ENCODE measurements at places on chromosomes 1 and 21.
A peak's percentile ranks its signal among the peaks of the same experiment; 100 is the strongest.

DNA sequence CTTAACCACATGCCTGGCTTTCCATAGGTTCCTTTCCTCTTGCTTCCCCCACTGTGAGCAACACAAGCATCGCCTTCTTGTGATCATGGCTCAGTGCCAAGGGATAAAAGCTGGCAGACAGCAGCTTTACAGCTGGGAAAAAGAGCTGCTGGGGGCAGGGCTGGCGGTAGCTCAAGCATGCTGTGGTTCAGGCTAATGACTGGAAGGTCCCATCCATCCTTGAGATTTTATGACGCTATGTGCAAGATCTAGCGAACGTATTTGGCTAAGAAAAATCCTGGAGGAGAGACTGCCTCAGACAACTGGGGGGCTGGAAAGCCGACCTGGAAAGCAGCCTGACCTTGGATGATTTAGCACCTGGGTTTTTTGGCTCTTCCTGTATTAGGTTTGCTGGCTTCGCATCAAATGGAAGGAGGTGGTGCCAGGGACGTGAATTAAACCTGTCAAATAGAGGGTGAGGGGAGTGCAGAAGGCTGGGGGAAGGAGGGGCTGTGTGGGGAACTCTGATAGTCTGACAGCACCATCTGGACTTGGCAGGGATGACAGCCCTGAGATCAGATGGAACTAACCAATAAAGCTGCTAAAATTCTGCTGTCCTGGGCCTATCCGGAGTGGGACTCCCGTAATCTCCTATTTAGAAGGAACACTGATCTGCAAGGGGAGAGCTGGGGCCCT is 34.8 kb downstream of the ZMYND12 start:
- peak; percentile 20 for DNase-seq

DNA sequence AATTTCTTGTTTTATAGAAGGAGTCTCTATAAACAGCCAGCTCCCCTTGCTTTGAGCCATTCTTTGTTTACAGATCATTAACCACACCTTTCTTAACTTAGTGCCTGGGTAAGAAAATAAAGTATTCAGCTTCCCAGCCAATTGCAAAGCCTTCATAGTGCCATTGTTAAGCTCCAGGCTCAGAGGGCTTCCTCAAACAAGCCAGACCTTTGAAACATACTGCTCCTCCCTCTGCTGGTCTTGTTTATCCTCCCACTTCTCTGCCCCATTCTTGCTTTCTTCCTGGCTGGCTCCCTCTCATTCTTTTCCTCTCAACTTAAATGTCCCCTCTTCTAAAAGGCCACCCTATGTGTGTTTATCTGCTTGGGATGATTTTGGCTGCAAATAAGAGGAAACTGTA is 319.4 kb upstream of the ST6GALNAC5 start:
- DNase-seq: no peak

DNA sequence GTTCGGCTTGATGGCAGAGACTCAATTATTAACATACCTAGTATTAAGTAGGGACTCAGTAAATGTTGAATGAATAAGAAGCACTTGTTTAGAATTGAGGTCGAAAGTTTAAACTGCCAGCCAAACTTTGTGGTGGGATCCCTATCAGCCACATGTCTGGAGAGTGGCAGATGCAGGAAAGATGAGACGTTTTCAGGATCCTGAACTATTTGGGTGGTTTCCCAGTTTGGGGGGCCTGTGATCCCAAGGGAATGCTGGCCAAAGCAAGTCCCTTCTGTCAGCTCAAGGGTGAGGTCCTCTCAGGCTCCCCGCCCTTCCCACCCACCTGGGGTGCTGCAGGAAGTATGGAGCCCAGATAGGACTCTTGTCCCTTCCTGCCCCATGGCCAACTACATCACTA is 38.6 kb downstream of the KCNC4 start:
- DNase-seq: no peak

DNA sequence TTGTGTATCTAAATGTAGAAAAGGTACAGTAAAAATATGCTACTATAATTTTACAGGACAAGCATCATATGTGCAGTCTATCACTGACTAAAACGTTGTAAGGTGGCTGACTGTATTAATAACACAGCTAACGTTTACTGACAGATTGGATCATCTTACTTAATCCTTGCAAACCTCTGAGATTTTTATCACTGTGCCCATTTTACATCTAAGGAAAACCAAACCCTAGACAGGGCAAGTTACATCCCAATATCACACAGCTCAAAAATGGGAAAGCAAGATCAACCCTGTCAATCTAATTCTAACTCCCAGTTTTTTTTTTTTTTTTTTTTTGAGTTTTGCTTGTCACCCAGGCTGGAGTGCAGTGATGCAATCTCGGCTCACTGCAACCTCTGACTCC is 7.5 kb upstream of the RIT1 start:
- no peak for DNase-seq

DNA sequence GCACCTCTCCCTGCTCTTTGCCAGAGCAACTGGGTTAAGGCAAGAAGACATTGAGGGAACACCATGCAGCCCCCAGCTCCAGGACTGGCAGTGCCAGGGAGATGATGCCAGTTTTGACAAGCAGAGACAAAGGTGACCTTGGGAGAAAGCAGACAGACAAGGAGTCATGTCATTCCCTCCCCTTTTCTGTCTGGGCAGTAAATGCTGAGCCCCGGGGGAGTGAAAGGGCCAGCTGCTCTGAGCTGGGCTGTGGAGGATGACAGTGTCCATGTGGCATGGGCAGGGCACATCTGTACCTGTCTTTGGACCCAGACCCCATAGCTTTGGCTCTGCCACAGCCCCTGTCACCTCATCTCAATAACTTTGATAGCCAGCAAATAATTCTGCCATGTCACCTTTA is 24.2 kb downstream of the PLEKHA6 start:
- DNase-seq: no peak

DNA sequence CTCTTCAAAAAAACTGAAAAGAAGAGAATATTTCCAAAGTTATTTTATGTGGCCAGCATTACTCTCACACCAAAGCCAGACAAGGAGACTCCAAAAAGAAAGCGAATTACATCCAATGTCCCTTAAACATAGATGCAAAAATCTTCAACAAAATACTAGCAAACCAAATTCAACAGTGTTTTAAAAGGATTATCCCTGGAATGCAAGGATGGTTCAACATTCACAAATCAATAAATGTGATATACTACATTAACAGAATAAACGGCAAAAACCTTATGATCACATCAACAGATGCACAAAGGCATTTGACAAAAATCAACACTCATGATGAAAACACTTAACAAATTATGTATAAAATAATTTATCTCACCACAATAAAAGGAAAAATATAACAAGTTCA is 207.8 kb downstream of the DENND1B start:
- DNase-seq: no peak

Measured in adipocyte (in vitro differentiated cells).